ENCODE measurements at places on chromosomes 4 and X.

DNA sequence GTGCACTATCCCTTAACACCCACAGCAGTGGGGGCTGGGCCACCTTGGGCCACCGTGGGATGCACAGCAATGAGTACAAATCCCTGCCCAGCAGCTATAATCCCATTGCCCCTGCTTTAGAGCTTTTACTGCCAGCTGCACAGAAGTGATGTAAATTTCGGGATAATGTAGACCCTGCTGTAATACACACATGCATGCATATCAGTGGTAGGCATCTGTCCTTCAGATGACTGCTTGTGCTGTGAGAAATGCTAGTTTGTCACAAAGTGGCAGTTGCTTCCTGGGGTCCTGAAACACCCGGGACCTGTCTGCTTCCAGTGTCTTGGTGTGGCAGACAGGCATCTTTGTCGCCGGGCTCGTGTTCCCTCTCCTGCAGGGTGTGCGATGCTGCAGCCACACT lies 14.1 kb downstream of the NSG1 start:
- DNase-seq: no peak

- no peak for DNase-seq
These were observed 108.3 kb downstream of the QRFPR start for GRCh38 chr4:121272526-121272925.

GRCh38 chr4:166077782-166078181 lies 204.7 kb downstream of the TLL1 start:
- DNase-seq: no peak

- DNase-seq: no peak
These were observed 288.5 kb downstream of the FBXW7 start for GRCh38 chr4:152247271-152247975.

DNA sequence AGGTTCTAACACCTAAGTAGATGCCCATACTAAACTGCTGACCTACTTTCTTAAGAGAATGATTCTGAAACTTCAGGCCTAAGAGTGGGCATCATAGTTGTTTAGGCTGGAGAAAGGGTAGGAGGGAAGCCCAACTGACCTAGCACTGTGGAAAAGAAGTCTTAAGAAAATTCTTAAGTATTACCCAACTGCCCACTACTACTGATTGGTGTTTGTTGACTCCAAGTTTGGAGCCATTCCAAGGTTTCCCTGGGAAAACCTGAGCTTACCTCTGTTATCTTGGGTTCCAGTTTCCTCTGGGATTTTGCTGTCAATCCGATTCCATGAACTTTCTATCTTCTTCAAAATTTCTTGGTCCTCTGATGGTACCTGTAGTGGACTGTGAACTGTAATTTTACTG lies 23.9 kb downstream of the ANKRD17 start:
- no peak for DNase-seq

GRCh38 chr4:165873298-165874071 lies 448 bp downstream of the TLL1 start:
- no peak for DNase-seq
